ENCODE measurements at places on chromosomes 7 and 10.

GRCh38 chr10:2439000-2439399 is 628.3 kb upstream of the PFKP start:
- DNase-seq = no peak

- DNase-seq = no peak
These were observed 96.5 kb upstream of the GPR22 start for GRCh38 chr7:107373354-107373753.

DNA sequence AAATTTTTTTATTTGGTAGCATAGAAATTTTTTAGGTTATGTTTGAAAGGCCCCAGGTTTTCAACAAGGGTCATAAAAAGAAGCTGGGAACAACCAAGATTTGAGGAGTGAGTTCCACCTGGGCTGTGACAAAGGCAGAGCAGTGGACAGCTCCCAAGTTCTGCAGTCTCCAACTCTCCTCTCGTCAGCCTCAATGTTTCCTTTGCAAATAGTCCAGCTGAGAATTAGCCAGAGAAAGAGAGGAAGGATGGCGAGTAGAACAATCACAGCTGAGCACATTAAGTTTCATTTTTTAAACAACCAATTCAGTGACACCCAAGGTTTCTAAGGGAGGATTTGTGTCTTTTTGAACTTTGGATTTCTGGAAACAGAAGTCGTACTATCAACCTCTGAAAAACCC is 143.2 kb downstream of the NRCAM start:
- no peak for DNase-seq

DNA sequence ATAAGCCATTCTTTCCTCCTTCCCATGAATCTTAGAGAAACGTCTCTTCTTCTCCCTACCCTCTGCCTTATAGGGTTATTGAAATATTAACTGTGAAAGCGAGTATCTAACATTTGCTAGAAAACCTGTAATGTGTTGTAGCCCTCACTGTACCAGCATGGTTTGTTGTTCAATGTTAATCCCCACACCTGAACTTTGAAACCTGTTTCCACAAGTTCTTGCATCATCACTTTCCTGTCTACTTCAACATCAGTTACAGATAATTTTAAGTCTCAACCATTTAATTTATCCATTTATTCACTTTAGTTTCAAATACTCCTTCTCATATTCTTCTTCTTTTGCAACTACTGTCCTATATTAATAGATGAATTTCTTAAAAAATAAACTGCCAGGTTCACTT is 148.2 kb downstream of the ETV1 start:
- DNase-seq = no peak

DNA sequence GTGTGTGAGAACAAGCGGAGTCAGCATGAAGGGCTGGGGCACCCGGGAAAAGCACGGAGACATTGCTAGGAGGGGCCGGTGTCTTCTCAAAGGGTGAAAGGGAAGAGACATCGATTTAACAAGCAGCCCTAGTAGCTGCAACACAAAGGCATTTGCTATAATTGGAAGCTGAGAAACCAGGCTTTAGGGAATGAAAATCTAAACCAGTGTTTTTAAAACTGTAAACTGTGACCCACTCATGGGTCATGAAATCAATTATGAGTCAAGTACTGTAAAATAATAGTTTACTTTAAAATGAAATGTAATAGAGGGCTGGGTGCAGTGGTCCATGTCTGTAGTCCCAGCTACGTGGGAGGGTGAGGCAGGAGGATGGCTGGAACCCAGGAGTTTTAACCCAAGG is 128.7 kb upstream of the RHEB start:
- DNase-seq = no peak

Data from stimulated activated CD4-positive, alpha-beta T cell treated with anti-CD3 and anti-CD28 coated beads, Interleukin-1b, Interleukin-23, amount 100 ng/mL, for 48 hours (primary cell).